ENCODE measurements at places on chromosomes 1 and 21.

DNA sequence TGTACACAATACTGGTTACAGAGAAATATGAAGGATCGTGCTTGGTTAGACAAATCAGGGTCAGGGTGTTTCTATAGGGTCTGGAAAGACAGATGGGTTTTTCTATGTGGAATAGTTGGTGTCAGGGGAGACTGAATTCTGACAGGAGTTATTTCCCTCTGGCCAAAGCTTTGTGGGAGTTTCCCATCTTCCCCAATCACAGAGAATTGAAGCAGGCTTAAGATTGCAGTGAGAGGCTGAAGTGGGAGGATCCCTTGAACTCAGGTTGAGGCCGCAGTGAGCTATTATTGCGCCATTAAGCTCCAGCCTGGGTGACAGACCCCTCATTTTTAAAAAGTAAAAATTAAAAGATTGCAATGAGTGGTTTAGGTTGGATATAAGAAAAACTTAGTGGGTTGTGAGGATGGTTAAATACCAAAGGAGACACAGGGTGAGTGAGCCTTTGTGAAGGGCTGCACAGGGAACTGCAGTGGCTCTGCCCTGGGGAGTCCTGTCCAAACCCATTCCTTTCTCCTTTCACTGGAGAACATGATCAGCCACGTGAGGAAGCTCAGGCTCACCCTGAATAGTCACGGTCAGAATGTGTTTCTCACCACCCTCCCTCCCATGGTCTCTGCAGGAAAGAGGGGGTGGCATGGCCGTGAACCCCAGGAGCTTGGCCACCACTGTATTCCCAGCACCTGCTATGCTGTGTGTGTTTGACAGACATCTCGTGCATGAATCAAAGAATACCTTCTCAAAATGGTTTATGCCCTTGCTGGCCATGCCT is 101.2 kb downstream of the INTS7 start:
- no peak for DNase-seq

GRCh38 chr1:21909286-21909759 is 27.8 kb downstream of the HSPG2 start:
- no peak for DNase-seq

GRCh38 chr1:64912191-64912590 is 54.2 kb downstream of the JAK1 start:
- peak; percentile 34 for DNase-seq

- DNase-seq, result no peak
These were observed 97.5 kb downstream of the SMYD2 start for GRCh38 chr1:214378492-214378891.

DNA sequence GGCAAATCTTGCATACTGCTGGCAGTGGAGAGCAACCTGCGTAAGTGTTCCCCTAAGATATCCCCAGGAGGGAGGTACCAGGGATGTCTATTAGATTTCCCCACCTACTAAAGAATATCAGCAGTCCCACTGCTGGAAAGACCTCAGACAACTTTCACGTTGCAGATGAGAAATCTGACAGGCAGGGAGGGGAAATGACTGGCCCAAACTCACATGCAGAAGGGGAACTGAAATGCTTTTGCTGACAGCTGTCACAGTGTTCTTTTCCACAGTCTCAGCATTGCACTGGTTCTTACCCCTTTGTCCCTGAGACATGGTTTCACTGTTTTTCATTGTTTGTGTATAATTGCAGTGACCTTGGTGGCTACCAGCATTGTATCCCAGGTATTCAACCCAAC is 84.8 kb upstream of the ATP1A1 start:
- DNase-seq, result no peak

- DNase-seq, result no peak
These were observed 33.1 kb downstream of the IARS2 start for GRCh38 chr1:220127076-220127475.

DNA sequence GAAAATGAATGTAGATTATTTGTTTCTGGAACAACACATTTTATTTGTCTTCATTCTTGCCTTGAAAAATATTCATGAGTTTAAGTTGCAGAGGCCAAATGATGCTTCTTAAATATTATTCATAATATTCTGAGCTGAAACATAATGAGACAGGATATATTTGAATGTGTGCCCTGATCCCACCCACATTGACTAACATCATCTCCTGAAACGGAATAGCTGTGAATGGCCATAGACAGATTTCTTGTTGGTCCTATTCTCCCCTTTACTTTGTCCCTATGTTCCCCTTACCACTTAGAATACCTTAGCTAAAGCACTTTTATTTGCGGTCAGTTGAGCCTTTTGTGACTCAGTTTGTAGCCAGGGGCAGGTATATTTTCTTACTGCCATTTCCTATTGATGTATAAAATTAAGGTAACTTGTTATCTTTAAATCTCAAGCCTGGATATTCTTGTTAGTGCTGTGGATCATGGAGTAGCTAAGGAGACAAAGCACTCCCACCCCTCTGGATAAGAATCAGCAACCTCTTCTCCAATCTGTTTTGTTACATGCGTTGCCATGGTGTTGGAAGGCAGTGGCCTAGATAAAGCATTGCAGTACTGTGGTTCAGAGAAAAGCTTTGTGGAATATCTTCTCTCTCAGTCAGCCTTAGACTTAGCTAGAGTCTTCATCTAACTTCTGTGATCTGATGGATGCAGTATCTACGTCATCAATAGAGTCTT is 478.5 kb upstream of the DEPDC1 start:
- peak; percentile 73 for DNase-seq

DNA sequence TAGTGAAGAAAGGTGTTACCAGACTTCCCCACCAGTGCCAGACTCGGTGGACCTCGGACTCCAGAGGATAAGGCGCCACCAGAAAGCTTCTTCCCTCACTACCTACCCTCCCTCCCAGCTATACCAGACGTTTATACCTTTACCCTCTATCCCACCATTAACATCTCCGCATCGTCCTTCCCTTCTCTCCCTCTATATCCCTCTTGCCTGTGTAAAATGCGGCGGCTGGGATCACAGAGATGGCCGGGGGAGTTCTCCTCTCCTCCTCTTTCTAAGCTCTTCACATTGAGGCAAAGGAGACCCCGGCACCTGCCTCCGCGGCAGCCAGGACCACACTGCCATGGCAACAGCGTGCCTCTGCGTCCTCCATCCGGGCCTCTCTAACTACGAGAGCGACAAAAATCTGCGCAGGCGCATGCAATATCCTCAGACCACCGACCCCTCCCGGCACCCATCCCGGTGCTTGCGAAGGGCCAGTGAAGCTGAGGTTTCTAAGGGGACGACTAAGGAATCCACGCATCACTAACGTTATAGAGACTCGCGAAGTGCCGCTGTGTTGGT is at the start of gene CCDC181:
TSS of gene CCDC181 (minus strand) at position 394 of the 561 bp plus-strand sequence. CDS start 2,547 bp downstream, outside the sequence.
- DNase-seq, result peak; percentile 97

DNA sequence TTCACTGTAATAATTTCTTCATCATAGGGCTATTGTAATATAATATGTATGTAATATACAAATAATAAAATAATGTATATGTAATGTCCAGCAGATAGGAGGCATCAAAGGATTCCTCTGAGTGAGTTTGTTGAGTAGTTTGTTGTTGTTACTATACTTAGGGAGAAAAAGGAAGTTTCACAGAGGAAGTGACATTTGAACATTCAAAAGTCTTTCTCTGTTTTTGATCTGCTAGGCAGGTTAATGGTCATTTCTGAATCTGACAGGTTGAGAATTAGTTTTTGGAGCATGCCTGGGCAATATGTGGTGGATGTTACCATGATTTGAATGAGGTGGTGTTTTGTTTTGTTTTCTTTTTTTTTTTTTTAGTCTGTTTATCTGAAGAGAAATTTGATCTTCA is 102.1 kb downstream of the NRDC start:
- DNase-seq, result no peak

- no peak for DNase-seq
These were observed 111.1 kb downstream of the SMYD2 start for GRCh38 chr1:214391873-214392645.

DNA sequence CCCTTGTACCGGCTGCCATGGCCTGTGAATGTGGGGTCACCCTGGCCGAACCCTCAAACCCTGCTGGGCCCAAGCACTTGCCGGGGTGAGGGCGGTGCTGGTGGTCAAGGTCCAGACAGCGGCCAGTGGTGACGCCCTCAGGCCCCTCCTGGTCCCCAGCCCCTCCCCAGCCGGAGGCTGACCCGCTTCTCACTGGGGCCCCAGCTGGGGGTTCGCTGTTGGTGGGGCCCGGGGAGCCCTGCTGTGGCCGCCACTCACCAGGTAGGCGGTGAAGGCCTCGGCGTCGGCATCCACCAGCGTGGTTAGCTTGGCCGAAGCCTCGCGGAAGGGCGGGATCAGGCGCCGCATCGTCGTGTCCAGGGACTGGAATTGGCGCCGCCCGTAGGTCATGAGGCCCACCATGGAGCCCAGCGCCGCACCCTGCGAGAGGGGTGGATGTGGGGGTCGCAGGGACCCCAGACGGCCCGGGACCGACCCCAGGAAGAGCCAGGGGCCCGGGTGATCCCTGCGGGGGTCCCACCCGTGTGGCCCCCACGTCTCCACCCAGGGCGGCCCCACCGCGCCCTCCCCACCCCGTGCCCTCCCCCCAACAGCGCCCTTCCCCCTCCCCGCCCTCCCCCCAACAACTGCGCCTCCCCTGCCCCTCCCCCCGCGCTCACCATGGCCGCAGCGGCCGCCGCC is 10.1 kb downstream of the FTCD start:
- DNase-seq, result no peak
